Fibroblast of skin of right biceps (primary cell): ENCODE measurements at places on chromosomes 11 and 22.

GRCh38 chr11:36051235-36052144, 107.6 kb downstream of the LDLRAD3 start:
- DNase-seq = no peak

GRCh38 chr22:36369922-36370791, 17.6 kb downstream of the MYH9 start:
- DNase-seq = no peak

DNA sequence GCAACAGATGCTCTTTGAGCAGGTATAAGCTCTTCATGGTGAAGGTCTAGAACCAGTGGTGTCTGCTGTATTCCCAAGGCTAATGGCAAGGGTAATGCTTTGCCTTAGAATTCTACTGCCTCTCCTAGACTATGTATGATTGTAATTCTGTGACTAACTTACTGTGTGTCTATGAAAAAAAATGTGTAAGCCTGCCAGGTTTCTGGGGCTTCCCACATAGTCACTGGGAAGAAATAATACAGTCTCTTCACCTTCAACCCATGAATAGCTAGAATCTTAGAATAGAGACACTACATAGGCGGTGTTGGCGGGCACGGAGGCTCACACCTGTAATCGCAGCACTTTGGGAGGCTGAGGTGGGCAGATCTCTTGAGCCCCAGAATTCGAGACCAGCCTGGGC, 84.1 kb downstream of the C11orf91 start:
- peak; percentile 42 for DNase-seq

DNA sequence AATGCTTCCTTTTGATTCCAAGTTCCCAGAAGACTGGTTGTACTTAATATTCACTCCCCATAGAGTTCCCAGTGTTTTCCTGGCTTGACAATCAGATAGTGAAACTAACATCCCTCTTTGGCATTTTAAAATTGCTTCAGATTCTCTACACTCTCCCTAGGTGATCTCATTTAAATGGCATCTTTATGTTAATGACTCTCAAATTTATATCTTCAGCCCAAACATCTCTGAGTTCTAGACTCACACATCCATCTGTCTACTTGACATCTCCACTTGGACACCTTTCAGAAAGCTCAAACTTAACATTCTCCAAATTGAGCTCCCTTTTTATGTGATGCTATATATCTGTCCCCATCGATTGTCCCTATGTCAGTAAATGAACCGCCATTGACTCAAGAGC, 232.0 kb downstream of the NTM start:
- DNase-seq = peak; percentile 57

DNA sequence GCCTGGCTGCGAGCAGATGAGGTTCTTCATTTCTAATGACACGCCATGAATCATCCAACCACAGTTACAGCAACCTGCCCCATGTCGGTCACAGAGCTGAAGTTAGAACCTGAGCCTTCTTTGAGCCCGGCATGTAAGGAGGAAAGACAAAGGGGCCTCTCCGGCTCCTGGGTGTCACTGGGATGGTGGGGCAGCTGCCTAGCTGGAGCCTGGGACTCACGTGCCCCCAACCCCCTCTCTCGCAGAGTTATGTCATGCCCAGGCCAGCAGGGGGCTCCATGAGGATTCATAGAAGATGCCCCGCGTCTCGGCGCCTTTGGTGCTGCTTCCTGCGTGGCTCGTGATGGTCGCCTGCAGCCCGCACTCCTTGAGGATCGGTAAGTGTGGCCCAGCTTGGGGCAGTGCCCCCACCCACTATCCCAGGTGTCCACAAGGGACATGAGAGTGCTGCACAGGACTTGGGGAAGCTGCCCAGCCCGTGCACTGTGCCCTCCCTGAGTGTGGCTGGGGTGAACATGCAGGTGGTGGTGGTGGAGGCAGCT, 148.5 kb downstream of the GRIK4 start:
- DNase-seq = peak; percentile 44

DNA sequence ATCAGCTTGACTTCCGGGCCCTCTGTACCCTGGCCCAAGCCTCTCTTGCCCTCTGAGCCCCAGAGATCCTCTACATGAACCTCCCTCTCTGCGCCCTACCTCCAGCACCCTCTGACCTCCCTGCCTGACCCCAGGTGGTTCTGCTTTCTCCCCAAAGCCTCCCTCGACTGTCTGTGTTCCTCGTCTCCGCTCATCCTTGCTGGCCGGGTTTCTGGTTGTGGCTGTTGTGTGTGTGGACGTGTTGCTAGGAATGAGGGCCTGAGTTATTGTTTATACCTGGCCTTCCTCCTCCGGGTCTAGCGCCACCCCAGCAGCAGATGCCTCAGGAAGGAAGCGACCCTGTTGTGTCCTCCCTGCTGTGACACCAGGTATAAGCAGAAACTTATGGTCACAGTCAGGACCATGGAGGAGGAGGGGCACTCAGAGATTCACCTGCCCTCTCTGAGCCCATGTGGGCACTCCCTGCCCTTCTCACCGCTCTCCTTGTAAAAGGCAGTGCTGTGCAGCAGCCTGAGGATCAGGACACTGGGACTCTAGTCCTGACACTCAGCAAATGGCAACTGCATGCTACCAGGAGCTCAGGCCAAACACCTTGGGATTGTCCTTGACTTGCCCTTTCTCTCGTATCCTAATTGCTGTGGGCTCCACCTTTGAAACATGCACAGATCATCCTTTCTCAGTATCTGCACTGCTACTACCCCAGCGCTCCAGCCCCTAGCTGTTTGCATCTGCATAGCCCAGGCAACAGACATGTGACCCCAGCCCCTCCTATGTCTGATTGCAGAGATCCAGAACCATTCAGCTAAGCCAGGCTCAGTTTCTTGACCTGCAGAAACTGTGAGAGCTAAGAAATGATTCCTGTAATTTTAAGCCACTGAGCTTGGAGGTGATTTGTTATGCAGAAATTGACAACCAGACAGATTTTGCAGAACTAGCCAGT, 140.1 kb downstream of the ST3GAL4 start:
- no peak for DNase-seq

- no peak for DNase-seq
Observed at GRCh38 chr11:65623852-65624616, 8.5 kb downstream of the PCNX3 start.

- DNase-seq = no peak
Observed at GRCh38 chr11:29679996-29680395, 336.8 kb downstream of the KCNA4 start.

GRCh38 chr11:129402206-129403171, 26.8 kb downstream of the BARX2 start:
- no peak for DNase-seq

DNA sequence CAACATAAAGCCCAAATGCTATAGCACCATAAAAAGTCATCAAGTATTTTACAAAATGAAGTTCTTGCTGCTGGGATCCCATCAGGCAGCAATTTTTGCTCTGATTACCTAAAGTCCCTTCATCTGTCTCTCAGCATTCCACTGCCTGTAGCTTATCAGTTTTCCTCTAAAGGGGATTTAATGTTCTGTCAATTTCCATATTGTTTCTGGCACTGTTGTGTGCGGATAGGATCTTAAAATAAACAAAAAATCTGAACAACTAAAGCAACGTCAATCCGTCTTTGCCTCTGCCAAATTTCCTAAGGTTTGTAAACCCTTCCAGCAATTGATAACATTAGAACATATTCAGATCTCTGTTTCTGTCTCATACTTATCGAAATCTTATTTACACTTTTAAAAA, 1126.3 kb upstream of the RAG2 start:
- DNase-seq = no peak

DNA sequence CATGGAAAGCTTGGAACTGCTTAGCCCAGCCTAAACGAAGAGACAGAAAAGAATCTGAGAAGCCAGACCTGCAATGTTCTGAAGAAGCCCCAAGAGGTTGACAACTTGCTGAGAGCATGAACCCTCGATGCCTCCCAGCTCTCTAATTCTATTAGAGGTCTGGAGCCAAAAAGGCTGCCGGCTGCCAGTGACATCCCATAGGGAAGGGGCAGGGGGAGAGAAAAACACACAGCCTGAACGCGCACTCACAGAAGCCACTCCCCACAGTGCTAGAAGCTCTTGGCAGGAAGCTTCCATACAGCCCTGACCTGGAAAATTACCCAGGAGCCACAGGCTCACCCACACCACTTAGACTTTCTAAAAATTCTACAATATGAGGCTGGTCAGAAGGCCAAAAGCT, 18.3 kb downstream of the POLDIP3 start:
- DNase-seq = no peak

DNA sequence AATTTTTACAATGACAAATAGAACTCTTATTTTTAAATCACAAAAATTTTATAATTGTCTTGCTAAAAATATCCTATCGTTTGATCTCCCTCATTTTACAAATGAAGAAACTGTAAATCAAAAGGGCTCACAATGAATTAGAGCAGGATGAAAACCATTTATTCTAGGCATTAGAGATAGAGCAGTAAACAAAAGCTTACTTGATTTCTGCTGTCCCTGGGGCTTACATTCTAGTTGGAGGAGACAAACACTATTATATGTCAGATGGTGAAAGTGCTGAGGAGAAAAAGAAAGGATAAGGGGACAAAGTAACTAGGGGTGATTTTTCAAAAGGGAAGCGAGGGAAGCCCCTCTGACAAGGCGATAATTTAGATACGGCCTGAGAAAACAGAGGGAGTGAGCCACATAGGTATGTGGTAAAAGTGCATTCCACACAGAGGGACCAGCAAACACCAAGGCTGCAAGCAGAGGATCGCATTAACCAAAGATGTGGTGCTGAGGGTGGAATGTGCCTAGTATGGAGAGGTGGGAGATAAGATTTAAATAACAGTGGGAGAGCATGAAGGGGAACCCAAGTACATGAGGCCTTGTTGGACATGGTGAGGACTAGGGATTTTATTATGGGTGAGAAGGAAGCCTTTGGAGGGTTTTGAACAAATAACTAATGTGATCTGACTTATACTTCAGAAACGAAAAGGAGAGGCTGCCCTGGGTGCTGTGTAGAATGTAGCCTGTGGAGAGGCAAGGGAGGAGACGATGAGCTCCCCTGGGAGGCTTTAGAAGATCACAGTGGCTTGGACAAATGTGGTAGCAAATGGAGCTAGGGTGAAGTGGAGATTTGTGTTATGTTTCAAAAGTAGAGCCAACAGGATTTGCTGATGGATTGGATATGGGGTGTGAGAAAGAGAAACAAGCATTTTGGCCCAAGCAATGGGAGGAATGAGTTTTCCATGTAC, 62.1 kb downstream of the PDHX start:
- DNase-seq = peak; percentile 35

DNA sequence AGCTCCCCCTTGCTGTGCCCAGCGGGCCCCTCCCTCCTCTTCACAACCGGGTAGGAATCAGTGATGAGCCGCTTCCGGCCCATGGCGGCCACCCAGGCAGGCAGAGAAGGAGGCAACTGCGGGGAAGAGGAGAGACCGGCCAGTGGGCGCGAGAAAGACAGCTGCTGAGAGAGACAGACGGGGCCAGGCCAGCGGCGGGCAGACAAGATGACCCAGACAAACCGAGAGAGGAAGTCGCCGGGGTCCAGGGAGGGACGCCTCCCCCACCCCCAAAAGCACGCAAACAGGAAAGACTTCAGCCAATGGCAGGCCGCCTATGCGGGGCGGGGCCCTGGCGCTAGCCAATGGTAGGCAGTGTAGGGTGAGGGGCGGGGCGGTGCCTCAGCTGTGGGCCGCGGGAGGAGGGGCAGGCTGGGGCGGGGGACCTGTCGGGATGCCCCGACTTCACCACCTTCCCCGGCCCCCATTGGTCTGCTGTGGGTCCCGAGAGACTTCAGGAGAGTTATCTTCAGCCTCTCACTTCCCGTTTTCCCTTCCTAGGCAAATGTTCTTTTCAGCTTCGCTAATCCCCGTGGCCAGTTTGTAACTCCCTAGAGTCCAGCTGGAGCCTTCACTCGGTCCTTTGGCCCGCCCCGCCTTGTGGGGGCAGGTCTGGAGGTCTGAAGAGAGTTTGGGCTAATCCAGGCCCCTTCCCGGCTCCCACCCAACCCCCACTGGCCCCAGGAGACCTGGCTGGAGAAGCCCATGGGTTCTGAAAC, at the start of gene POLD4:
POLD4 (minus strand) TSS at position 230 of the 758 bp plus-strand sequence; CDS start at position 83, 147 bp downstream.
- DNase-seq = peak; percentile 96

DNA sequence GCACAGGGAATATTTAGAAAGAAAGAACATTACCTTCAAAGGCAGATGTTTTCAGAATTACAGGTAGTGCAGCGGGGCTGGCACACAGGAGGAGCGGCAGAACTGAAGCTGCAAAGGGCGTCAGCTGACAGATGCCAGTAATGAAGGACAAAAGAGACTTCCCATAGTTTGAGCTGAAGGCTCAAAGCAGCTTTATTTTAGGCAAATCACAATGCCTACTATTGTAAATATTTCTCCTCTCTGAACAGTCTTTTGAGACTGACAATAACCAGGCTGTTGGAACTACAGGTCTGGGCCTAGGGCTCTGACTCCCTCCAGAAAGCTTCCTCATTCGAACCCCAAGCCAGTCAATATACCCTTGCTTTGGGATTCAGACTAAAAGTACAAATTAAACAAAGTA, 256.9 kb upstream of the NARS2 start:
- DNase-seq = no peak

DNA sequence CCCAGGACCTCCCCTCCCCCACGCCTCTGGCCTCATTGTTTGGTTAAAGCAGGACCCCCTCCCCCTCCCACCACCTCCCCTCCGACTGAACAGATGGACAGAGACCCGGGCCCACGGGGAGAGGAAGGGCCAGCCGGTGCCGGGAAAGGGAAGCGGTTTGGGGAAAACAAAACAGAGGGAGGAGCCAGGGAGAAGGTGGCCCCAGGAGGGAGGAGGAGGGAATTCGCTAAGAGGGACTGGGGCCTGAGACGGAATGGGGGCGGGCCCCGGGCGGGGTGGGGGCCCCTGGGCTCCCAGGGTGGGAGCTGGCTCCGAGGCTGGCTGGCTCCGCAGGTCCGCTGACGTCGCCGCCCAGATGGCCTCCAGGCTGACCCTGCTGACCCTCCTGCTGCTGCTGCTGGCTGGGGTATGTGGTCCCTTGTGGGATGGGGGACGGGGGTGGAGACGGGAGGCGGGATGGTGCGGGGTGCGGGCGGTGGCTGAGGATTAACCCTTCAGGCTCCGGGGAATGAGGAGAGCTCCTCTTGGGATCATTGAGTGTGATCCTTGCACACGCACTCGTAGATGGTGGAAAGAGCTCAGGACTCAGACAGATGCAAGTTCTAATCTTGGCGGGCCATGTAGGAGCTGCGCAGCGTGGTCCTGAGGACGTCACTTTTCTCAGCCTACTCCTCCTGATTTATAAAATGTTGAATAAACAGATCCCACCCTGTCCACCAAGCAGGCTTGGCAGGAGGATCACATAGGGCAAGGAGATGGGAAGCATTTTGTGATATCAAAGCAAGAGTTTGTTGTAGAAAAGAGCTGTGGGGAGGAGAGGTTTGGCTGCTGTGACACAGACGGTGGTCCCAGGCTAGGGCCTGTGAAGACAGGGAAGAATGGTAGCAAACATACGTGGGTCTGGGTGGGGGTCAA, 688 bp downstream of the SERPING1 start:
- DNase-seq = peak; percentile 72

DNA sequence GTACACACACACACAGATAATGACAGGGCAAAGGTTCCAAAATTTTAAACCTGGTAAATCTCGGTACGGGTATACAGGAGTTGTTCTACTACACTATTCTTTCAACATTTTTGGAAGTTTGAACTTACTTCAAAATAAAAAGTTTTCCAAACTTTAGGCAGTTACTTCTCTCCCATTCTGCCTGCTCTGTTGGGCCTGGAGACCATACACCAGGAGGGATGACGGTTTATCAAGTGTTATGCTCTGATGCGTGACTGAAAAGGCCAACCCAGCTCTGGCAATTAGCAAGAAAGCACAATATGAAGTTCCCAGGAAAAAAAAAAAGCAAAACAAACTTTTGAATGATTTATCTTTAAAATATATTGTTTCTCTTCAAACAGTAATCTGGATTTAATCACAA, 969 bp downstream of the SERPIND1 start:
- DNase-seq = no peak
